ENCODE measurements at places on chromosomes 7 and 10.

DNA sequence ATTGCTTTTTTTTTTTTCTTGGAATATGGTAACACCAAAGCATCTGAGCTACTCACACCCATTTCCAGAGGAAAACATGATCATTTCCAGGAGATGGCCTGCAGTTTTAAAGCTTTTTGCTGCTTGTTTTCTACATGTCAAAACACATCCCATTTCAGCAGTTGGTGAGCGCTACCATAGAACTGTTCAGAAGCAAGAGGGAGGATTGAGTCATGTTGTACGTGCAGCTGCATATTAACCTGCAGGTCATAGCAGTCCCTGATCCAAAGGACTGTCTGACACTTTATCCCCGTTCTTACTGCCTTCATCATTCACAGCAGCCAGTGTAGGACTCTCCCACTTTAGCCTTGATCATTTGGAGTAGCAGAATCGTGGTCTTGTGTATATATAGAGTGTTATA, 124.6 kb downstream of the AUTS2 start:
- no peak for DNase-seq

DNA sequence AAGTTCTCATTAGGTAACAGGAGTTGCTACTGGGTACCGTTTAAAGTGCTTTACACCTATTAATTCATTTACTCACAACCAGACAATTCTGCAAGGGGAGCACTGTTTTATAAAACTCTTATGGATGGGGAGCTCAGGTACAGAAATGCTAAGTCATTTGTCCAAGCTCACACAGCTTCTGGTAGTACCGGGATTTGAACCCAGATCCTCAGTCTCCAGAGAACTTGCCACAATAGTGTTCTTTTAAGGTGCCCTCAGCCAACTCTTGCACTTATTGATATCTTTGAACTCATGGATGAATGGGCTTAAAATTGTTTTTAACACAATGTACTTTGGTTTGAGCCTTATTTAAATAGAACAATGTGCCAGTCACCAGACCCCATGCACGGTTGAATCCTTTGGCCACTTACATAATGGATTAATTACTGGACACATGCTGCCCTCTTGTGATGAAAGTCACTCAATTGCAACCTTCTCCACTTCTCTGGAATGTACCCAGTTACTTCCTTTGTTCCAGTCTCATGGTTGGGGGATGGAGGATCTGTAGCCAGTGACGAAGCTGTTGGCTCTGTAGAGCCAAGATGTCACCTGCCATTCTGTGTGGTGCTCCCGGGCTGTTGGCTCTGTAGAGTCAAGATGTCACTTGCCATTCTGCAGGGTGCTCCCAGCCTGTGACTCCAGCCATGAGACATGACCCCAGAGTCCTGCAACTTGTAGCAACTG, 65.6 kb downstream of the NOD1 start:
- no peak for DNase-seq

- DNase-seq = no peak
Observed at GRCh38 chr7:100590077-100590737, 4.1 kb downstream of the FBXO24 start.

GRCh38 chr10:62244088-62244487, 24.6 kb downstream of the RTKN2 start:
- no peak for DNase-seq

DNA sequence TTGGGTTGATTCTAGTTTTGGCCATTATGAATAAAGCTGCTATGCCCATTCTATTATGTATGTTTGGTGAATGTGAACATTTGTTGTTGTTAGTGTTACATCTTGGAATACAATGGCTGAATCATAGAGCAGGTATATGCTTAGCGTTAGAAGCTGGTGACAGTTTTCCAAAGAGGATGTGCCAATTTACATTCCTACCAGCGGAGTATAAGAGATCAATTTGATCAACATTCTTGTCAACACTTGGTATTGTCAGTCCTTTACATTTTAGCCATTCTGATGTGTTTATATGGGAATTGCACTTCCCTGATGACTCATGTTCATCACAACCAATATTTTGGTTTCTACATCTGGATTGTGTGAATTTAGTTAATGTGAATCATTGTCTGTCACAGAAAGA, 37.8 kb upstream of the COBL start:
- DNase-seq = no peak

DNA sequence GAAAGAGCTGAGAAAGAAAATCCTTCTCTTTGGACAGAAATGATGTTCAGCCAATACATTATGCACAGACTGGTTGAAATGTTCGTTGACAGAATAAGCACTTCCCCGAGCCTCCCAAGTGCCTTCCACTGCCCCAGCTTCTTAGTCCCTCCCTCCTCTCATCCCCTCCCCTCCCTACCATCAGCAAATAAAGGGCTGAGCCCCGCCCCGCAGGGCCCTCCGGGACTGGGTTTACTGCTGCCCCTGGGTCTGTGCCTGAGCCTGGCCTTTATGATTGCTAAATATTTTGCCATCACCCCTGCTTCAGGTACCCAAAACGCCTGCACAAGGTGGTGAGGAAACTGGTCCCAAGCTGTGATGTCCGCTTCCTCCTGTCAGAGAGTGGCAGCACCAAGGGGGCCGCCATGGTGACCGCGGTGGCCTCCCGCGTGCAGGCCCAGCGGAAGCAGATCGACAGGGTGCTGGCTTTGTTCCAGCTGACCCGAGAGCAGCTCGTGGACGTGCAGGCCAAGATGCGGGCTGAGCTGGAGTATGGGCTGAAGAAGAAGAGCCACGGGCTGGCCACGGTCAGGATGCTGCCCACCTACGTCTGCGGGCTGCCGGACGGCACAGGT, 28.1 kb downstream of the HKDC1 start:
- DNase-seq = no peak

DNA sequence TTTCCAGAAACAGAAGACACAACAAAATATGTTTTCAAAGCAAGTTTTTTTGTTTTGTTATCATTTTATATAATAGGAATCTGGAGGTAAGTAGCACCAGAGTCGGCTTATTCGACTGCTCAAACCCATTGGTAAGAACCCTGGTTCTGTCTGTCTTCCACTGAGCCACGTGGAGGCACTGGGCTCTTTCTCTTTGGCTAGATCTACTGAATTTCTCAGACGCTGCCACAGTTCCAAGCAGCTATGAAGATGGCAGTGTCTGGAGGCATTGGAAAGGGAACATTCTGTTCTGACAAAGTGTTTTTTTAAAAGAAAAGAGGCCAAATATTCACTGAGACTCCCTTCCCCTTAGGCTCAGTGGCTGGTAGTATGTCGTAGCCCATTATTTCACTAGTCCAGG, 338.8 kb downstream of the NRG3 start:
- DNase-seq = no peak

DNA sequence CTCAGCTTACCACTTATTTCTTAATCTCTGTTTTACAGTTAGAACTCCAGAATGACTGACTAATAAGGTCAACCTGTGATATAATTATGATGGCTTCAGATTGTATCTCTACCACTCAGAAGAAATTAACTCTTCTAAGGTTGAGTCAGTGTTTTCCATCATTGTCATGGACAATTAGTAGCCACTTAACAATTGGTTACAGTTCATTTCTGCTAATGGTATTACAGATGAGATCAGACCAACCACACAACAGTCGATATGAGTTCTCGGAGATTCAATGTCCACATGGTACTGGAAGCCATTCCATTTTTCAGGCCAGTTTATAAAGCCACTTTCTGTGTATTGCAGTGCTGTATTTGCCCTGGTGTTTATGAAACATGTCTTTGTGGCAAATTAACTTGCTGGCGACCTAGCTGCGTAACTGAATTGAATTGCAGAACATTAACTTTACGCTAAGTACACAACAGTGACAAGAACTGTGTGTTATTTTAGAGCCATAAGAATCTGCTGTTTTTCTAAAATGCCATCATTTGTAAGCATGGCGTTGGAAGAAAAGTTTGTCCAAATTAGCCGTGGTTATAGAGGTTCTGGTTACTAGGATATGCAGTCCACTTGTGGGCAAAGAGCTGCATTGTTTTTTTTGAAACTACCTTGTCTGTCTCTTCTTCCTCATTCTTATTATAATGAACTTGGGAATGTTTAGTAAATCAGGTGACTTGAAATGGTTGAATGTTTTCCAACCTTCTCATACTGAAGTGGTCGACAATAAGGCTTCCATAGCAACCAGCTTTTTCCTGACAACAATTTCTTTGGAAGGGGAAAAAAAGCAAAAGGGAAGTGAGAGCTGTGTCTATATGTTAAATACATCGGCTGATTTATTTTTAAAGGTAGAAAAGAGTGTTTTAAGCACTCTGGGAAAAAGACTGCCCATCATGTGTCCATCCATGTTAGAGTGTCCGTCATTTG, 76.4 kb downstream of the CELF2 start:
- DNase-seq = no peak

DNA sequence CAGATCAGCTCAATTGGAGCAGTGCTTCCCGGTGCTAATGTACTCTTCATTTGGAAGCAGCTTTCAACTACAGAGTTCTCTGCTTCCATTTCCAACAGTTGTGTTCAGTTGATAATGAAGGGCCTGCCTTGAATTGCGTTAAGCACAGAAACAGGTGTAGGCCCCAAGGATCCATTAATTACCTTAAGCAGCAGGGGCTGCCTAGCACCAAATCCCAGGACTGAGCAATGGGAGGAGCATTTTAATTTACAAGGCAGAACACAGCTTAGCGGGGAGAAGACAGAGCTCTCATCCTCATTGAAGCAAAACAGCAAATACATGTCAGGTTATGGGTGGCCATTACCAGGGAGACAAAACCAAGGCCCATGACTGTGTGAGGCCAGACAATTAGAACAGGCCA, 349.6 kb downstream of the TFEC start:
- DNase-seq = no peak

DNA sequence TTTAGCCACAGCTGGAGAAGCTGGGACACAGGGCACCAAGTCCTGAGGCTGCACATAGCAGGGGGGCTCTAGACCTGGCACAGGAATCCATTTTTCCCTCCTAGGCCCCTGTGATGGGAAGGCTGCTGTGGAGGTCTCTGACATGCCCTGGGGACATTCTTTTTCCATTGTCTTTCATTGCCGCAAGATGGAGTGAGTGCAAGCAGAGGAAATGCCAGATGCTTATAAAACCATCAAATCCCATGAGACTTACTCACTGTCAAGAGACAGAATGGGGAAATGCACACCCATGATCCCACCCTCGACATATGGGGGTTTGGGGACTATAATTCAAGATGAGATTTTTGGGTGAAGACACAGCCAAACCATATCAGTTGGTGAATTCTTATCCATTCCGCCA, 94.7 kb upstream of the FERD3L start:
- DNase-seq = no peak

DNA sequence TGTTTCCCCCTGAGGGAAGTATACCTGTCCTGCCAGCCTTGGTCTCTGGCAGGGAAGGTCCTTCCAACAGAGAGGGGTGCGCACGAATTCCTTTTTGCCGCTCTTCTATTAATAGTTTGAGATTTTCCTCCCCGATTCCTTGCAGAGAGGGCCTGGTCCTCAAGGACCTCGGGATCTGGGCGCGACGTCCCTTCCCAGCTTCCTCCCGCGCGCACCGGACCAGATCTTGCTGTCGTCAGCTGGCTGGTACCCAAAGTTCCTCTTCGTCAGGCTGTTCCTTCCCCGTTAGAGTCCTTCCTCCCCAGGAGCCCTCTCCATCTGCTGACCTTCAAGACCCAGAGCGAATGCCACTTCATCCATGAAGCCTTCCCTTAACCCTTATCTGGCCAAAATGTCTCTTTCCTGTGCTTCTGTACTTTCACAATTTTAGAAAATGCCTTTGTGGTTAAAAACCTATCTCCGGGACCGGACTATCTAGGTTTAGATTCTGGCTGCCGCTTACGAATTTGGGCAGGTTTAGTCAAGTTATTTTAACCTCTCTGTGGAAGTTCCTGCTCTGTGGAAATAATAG, 851 bp upstream of the GOT1 start:
- DNase-seq = no peak

GRCh38 chr10:32163762-32164148, 107.5 kb upstream of the KIF5B start:
- DNase-seq = no peak

DNA sequence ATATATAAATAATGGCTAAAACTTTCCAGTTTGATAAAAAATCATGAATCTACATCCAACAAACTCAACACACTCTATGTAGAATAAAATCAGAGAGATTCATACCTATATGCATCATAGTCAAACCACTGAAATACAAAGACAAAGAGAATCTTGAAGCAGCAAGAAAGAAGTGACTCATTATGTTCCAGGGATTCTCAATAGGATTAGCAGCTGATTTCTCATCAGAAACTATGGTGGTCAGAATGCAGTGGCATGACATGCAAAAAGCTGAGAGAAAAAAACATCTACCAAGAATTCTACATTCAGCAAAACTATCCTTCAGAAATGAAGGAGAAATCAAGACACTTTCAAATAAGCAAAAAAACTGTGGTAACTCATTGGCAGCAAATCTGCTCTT, 187.4 kb downstream of the RNLS start:
- no peak for DNase-seq

- no peak for DNase-seq
Observed at GRCh38 chr7:65269150-65269856, 104.4 kb upstream of the ZNF92 start.

DNA sequence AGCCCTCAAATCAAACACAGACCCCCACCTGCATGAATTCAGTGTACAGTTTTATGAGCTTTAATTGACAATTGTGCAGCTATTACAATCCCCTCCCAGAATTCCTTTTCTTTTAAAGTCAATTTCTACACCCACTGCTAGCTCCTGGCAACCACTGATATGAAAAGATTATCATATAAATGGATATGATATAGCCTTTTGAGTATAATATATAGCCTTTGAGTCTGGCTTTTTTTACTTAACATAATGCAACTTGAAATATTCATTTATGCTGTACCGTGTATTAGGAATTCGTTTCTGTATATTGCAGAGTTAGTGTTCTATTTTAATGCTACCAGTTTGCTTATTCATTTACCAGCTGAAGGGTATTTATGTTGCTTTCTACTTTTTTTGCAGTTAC, 127.7 kb downstream of the CCSER2 start:
- DNase-seq = no peak

DNA sequence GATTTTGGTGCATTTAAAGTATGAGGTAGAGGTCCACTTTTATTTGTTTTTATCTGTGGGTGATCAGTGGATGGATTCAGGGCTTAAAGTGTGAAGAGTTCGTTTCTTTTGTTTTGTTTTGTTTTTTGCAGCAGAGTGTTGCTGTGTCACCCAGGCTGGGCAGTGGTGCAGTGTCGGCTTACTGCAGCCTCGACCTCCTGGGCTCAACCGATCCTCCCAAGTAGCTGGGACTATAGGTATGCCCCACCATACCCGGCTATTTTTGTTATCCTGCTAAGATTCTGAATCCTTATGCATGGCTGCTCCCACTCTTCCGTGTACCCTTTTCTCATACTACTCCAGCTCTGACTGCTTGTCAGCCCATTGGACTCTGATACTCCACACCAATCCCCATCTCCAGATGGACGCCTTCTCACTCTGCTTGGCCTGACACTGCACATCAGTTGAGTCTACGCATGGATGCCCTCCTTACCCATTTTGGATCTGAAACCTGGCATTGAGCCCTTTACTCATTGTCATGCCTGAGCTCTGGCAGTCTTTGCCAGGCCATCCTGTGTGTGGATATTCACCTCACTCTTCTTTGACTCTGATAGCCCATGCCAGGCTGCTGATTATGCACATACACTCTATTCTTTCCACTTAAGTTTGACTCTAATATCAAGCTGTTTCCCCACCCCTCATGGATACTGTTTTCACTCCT, 119.5 kb downstream of the CCSER2 start:
- DNase-seq = no peak

- DNase-seq = no peak
Observed at GRCh38 chr7:139293534-139293933, 47.6 kb upstream of the FMC1 start.

- no peak for DNase-seq
Observed at GRCh38 chr10:46553238-46554049, 3.0 kb downstream of the GPRIN2 start.
